AG04449 (cell line): ENCODE measurements at places on chromosomes 5 and 9.

GRCh38 chr9:86676396-86676795, 270.9 kb downstream of the GAS1 start:
- no peak for DNase-seq

DNA sequence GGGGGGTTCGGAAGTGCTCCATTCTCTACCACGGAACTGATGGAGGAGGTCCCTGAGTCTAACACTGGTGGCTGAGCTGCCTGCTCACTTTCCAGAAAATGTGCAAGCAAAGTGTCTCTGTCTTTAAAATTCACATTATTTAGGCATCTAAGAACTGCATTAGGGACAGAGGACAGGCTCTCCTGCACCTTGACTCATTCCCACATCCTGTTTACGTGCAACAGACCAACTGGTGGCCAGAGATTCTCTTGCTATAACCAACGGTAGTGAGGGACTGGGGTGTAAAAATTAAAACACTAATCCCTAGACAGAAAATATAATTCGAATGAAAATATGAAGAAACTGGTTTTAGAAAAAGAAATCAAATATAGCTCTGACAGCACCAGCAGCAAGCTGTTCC, 320.9 kb downstream of the IRX2 start:
- no peak for DNase-seq

DNA sequence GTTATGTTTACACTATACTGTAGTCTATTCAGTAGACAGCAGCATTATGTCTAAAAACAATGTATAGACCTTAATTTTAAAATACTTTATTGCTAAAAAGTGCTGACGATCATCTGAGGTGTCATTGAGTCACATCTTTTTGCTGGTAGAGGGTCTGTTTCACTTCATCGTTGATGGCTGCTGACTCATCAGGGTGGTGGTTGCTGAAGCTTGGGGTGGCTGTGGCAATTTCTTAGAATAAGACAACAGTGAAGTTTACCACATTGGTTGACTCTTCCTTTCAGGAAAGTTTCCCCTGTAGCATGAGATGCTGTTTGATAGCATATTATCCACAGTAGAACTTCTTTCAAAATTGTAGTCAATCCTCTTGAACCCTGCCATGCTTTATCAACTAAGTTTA, 150.3 kb downstream of the FBXL7 start:
- DNase-seq = no peak

DNA sequence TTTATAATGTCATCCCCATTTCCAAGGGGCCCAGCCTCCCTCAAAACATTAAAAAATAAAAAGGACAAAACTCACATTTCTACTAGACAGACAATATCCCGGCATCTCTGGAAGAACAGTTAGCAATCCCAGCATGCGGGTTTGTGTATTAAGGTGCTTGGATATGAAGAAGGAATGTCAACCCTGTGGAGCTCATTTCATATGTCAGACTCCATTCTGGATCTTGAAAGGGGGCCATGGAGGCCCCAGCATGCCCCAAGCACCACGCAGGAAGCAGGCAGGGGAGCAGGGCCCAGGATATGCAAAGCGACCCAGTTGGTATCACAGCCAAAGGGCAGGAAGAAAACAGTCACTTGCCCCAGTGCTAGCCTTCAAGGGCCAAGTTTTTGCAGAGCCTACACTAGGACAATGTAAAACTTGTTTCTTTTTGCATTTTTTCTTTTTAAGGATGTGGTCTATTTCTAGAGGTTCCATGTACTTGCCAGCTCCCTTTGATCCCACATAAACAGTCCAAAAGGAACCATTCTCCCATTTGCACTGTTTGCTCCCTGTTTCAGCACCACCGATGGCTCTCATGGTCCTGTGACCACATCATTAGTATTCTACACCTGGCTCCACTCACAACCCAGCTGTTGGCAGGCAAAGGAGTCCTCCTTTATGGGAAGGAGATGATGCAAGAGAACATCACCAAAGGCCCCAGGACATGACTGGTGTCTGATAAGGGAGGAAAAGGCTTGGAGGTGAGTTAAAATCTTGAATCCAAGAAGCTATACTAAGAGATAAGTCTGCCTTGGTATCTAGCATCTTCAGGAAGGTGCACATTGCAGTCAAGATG, 58.3 kb downstream of the FGF1 start:
- DNase-seq = no peak

GRCh38 chr9:124196814-124197176, 61.0 kb upstream of the NEK6 start:
- DNase-seq = no peak

DNA sequence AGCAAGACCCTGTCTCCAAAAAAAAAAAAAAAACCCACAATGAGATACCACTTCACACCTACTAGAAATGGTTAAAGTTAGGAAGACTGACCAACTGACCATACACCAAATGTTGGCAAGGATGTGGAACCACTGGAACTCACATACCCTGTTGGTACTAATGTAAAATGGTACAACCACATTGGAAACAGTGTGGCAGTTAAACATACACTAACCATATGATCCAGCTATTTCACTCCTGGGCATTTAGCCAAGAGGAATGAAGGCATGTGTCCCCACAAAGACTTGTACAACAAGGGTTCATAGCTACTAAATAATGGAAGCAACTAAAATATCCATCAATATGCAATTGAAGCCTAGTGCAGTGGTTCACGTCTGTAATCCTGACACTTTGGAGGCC, 21.3 kb downstream of the NAIF1 start:
- DNase-seq = no peak

DNA sequence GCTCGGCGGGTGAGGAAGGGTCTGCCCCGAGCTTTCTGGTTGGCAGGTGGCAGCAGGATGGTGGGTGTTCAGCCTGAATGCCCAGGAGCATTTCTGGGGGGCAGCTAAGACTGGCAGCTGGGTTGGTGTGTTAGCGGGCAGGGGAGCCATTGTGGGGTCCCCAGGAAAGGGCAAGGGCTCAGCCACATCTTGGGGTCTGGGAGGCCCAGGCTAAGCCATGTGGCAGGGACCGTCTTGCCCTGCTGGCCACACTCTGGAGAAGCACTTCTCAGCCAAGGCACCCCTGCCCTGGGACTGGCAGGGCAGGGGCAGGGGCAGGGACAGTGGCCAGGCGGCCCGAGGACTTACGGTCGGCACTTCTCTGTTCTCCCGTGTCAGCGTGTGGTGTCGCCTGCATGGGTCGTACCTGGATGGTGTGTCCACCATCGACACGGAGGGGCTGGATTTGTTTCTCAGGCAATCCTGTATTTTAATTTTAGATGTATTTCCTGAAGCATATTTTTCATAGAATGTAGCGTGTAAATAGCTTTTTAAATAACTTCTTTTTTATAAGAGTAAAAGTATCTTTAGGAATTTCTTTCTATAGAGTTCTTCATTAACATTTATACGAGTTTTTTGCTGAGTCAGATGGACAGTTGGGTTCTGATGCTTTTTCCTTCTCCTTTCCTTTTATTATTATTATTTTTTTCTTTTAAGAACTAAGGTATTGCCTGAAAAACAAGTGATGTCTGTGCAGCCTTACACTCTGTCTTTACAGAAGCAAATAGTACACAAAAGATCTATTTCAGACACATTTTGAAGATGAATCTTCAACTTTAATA, 102.0 kb downstream of the PHF2 start:
- no peak for DNase-seq

- DNase-seq = no peak
Measured at GRCh38 chr9:24218656-24219055, 327.0 kb downstream of the IZUMO3 start.

DNA sequence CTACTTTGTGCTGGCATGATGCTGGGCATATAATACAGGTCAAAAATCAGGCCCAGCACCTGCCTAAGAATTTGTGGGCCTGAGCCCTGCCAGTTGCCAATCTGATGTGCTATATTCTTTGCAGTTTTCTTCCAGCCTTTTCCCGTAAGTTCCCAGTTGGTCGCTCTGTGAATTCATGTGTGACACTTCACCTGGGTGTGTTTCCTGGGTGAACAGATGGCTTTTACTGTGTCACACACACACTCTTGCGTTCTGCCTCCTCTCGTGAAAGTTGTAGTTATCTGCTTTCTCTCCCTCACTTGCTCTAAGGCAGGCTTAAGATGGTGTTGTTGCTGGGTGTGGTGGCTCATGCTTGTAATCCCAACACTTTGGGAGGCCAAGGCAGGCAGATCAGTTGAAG, 153.5 kb upstream of the DMRT1 start:
- no peak for DNase-seq

- DNase-seq = no peak
Measured at GRCh38 chr5:173846929-173847501, 41.1 kb upstream of the CPEB4 start.

DNA sequence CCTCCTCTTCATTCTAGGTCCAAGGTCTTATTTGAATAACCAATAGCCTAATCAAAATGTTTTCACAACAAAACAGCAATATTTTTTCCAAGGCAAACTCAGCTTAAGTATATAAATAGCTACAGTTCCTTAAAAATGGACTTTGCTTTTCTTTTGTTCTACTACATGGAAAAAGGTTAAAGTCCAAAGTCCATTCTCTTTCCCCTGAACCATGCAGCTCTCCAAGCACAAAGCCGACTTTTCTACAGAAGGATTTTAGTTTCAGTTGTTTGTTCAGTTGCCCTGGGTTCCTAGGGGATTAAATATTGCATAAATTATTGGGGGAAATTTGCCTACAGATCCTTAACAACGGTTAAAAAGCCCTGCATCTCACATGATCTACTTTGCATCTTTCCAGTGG, 677.0 kb upstream of the KLF4 start:
- DNase-seq = no peak

GRCh38 chr5:137090151-137090550, 409.0 kb downstream of the SPOCK1 start:
- DNase-seq = no peak

DNA sequence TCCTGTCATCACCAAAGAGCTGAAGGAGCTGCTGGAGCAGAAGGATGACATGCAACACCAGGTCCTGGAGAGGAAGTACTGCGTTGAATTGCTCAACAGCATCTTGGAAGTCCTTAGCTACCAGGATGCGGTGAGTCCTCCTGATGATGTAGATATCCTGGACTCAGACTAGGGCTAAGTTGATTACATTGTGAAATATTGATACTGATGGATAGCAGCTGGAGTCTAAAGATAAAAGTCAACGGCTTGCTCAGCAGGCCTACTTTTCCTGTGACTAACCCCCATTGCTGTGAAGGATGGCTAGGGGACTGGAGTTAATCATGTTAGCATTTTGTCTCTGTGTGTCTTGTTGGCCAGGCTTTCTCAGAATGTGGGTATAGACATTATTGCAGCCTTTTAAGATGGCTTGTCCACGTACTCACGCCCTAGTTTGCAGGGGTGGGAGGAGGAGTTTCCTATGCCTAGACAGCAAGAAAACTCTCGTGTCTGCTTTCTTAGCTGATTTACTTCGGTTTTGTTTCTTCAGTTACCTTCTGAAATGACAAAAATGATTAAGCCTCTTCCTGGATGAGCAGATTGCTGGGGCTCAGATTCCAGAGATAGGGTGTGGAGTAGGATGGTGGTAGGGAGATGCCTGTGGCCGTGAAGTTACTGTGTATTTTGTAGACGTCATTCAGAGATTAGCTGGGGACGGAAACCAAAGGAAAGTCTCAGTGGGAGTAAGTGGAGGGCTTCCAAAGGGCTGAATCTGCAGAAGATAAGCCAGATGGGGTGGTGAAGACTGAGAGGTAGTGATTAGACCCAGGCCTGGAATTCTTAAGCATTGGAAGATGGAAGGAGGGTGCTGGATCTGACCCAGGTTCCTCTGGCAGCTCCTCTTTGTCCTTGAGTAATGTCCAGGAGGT, 166.3 kb downstream of the DOCK2 start:
- DNase-seq = peak; percentile 90

DNA sequence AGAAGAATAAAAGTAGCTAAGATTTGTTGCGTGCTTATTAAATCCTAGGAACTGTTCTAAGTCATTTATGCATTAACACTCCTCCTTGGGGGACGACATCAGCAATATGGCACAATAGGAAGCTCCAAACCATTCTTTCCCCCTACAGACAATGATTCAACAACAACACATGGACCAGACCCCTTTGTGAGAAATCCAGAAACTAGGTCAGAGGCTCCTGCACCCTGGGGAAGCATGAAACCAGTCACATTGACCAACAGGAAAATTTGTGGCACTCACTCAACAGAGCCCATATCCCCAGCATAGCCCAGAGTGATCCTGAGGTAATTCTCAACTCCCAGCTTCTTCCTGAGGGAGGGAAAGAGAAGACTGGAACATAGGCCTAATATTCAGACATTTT, 294.4 kb downstream of the HINT1 start:
- no peak for DNase-seq

- DNase-seq = no peak
Measured at GRCh38 chr5:139880416-139881142, 85.0 kb downstream of the PSD2 start.

GRCh38 chr5:28286566-28286965, 1248.2 kb upstream of the CDH9 start:
- DNase-seq = no peak

- DNase-seq = no peak
Measured at GRCh38 chr9:80447876-80448275, 876.1 kb downstream of the TLE4 start.

GRCh38 chr5:157487358-157487757, 27.3 kb downstream of the NIPAL4 start:
- no peak for DNase-seq

DNA sequence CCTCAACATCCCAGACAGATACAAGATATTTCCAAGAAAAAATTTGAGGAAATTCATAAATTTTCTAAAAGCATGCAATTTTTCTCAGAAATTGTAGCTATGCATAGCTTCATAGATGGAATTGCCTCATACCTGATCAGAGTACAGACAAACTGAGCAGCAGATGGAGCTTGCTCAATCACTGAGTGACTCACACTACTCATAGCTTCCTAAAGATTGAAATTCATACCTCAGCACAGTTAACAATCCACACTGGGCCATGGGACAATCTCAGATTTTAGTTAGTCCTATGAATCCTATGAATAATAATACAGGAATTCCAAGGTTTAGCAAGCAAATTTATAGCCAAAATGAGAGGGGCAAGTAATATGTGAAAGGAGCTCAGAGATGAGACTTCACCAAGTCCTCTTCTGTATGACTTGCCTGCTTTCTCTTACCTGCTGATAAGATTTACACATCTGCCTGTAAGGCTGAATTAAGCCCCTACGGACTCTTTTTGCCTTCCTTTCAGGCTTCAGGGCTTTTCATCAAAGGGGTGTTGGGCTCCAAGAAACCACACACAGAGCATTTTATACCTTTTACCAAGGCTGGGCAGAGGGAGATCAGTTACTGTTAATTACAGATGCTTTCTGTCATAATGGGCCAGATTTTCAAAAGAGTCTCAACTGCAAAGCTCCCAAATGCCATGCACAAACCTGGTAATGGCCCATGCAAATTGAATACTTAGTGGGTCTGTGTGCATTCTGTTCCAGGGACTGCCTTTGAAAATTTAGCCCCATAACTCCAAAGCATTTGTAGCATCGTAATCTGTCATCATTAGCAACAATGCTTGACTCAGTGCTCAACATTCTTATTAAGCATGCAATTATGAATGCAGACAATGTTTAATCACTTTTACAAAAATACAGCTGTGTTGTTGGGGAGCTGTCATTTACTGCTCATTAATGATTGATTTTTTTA, 439.3 kb downstream of the DTWD2 start:
- peak; percentile 59 for DNase-seq

DNA sequence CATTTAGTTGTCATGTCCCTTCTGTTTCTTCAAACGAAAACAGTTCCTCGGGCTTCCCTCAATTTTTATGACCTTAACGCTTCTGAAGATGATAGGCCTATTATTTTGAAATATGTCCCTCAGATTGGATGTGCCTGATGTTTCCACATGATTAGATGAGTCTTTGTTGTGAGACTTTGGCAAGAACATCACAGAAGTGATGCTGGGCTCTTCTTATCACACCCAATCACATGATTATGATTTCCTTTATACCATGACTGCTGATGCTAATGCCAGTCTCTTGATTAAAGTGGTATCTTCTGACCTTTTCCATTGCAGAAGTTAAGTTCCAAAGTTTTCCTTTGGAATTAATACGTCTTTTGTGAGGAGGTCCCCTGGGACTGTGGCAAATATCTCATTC, 175.7 kb downstream of the SAXO1 start:
- no peak for DNase-seq
